ENCODE measurements at places on chromosomes 11 and 22. TPM values are rescaled to one million over a fixed set of nuclear protein-coding genes. Genes with fewer than 3 reads are reported as not detected.

DNA sequence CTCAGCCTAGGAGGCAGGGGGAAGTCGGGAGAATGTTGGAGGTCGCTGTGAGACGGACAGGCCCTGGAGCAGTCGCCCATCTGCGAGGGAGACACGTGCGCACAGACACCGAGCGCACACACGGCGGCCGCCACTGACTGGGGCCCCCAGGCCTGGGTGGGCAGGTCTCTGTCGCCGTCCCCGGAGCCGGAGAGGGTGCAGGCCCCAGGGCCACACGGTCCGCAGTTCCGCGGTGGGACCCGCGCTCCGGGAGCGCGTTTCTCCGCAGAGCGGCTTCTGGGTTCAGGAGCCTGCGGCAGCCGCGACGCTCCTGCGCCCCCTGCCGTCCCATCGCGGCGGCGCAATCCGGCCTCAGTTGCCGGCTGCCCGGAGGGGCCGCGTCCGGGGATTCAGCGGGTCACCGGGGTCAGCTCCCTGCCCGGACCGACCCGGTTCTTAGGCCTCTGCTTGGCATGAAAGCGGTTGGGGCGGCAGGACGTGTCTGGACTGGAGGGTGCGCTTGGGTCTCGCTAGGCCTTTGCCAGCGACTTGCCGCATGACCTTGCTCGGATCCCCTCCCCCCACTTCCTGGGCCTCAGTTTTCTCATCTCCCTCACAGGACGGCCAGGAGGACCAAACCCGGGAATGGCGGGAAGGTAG, 31.2 kb downstream of the PDE2A start:
- H3K36me3 ChIP-seq: no peaks in the 10 kb centered on the region

DNA sequence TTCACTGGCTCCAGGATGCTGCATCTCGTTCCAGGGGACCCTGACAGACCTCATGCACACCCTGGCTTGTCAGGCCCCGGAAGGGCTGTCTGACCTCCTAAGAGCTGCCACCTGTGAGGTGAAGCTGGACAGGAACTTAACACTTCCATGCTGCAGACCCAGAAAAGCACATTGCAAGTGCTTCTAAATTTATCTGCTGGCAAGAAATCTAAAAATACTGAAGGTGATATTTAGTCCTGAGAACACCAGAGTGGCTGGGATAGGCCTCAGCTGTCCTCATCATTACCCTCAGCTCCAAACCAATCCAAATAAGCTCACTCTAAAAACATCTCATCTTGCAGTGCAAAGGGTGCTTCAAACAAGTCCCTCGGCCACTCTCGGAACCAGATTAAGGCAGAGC, 46.7 kb downstream of the ABTB2 start:
- H3K36me3 ChIP-seq: no peaks in the 10 kb centered on the region
- H3K27ac ChIP-seq: peak overlapping the region; percentile 51
- DNase-seq: no peak
- no peaks in the 10 kb centered on the region for H3K27me3 ChIP-seq
- H3K4me1 ChIP-seq: peaks cover 17% of the 10 kb centered on the region

- no peak overlapping the region for H3K27ac ChIP-seq
- no peak overlapping the region for H3K4me3 ChIP-seq
- peak; percentile 60 for DNase-seq
Observed at GRCh38 chr22:30181459-30182349, 64.9 kb downstream of the LIF start.

GRCh38 chr11:42013656-42014201, 554.3 kb upstream of the LRRC4C start:
- H3K4me3 ChIP-seq: no peak overlapping the region
- H3K36me3 ChIP-seq: no peaks in the 10 kb centered on the region
- H3K4me1 ChIP-seq: no peaks in the 10 kb centered on the region
- no peak for DNase-seq
- no peaks in the 10 kb centered on the region for H3K27me3 ChIP-seq

GRCh38 chr11:32829157-32829679, 509 bp upstream of the PRRG4 start:
- H3K4me1 ChIP-seq: peaks cover 11% of the 10 kb centered on the region
- no peaks in the 10 kb centered on the region for H3K36me3 ChIP-seq
- DNase-seq: no peak
- H3K27ac ChIP-seq: peak overlapping the region; percentile 0
- H3K4me3 ChIP-seq: peak overlapping the region; percentile 71

GRCh38 chr11:47107744-47108143, 68.9 kb downstream of the ARFGAP2 start:
- H3K27ac ChIP-seq: no peak overlapping the region
- peaks cover 33% of the 10 kb centered on the region for H3K4me1 ChIP-seq
- no peaks in the 10 kb centered on the region for H3K27me3 ChIP-seq

GRCh38 chr11:46438211-46438610, 46.6 kb upstream of the CHRM4 start:
- DNase-seq: no peak
- no peaks in the 10 kb centered on the region for H3K27me3 ChIP-seq
- H3K36me3 ChIP-seq: peaks cover 47% of the 10 kb centered on the region
- no peak overlapping the region for H3K4me3 ChIP-seq
- no peaks in the 10 kb centered on the region for H3K4me1 ChIP-seq

- no peak overlapping the region for H3K27ac ChIP-seq
- H3K27me3 ChIP-seq: no peaks in the 10 kb centered on the region
- no peaks in the 10 kb centered on the region for H3K36me3 ChIP-seq
- no peak overlapping the region for H3K4me3 ChIP-seq
- H3K4me1 ChIP-seq: peaks cover 48% of the 10 kb centered on the region
- DNase-seq: no peak
Observed at GRCh38 chr11:95697614-95698408, 91.8 kb downstream of the FAM76B start.

NLRP14 gene
- total RNA-seq: not detected

C22orf31 gene
- not detected for total RNA-seq

MMP1 gene
- total RNA-seq: not detected

FJX1 gene
- 2.1 TPM for total RNA-seq

OR8G1 gene
- total RNA-seq: not detected
